ENCODE measurements at places on chromosomes 5 and 9.
A peak's percentile ranks its signal among the peaks of the same experiment; 100 is the strongest.

DNA sequence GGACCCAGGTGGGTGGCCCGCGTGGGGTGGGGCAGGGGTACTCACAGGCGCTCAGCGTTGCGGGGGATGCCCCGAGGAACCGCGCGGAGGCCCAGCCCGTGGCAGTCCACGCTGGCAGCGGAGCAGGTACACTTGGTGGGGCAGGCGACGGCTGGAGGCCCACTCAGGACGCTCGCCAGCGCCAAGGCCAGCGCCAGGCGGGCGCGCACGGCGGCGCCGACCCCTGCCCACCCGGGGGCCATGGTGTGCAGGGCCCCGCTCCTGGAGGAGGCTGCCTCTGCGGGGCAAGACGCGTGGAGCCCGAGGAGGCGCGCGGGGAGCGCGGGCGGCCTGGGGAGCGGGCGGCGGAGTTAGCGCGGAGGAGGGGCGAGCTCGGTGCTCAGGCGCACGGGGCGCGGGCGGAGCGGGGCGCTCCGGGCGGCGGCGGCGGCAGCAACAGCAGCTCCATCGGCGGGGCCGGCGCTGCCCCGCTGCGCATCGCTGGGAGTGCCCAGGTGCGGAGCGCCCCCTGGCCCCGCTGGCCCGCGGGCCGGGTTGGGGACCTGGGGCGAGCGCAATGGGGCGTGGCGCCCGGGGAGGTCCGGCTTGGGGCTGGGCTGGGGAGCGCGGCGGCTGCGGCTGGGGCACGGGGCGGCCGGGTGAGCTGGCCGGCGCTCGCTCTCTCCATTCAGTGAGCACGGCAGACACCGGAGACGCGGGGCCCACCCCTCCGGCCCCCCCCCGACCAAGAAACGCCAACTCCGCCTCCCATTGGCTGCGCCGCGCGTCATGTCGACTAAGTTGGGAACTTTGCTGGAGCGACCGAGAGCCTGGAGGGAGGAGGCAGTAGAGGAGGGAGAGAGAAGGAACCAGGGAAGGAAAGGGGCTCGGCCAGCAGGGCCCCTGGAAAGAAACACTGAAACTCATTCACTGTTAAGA, at the start of gene SLIT3:
SLIT3 (minus strand) TSS at position 672 of the 918 bp plus-strand sequence; CDS start at position 242, 430 bp downstream.
- DNase-seq, result no peak

- DNase-seq, result no peak
Observed at GRCh38 chr9:20252778-20253177, 369.5 kb downstream of the MLLT3 start.

GRCh38 chr5:146515473-146516150, 378 bp downstream of the GPR151 start:
- DNase-seq, result no peak

DNA sequence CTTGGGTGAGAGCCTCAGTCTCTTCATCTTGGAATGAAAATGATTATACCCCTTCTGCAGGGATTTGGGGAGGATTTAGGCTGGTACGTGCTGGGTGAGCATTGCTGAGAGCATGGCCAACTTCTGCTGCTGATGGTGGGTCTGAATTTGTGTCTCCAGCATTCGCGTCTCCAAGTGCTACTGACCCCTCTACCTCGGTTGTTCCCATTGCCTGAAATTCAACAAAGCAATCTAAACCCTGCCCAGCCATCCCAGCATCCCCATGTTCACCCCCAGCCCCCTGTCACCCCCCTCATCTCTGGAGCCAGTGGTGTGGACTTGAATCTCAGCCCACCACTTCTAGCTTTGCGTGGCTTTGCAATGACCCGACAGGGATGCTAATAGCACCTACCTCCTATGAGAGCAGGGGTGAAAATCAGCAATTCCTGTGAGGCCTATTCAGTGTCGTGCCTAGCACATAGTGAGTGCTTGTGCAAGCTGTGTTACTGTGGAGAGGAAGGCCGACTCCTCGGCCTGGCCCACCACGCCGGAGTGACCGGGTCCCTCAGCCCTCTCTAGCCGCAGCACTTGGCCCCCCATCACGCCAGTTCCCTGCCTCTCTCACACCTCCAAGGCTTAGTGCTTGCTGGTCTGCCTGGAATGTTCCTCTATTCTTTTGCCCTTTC, 43.4 kb upstream of the SH3PXD2B start:
- DNase-seq, result no peak

GRCh38 chr5:89443508-89443907, 560.5 kb upstream of the MEF2C start:
- DNase-seq, result no peak

DNA sequence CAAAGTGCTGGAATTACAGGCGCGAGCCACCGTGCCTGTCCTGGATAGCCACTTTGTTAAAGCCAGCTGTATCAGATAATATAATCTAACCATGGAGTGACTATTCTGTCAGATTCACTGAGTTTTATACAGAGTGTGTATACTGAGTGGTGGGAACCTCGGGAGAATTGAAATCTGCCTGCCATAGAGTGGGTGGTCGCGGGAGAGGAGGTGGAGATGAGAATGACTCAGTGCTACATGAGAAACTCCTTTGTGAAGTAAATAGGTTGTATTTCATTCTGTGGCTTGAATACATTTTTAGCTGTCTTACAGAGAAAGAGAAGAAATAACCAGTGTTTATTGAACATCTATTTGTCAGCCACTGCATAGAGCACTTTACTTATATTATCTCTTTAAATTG, 26.4 kb downstream of the ATP6V0E1 start:
- DNase-seq, result peak; percentile 17

DNA sequence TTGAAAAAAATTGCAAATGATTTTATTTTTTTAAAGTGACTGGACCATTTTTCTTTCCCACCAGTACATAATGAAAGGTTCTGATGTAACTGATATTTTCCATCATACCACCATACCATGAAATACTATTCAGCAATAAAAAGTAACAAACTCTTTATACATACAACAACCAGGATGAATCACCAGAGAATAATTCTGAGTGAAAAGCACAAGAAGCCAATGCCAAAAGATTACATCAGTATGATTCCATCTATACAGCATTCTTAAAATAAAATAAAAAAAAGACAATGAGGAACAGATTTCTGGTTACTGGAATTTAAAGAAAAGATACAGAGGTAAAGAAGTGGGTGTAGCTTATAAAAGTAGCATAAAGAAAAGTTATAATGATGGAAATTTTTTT, 423.7 kb upstream of the ST8SIA4 start:
- DNase-seq, result no peak

GRCh38 chr9:7186175-7186574, 428.4 kb downstream of the KDM4C start:
- no peak for DNase-seq

DNA sequence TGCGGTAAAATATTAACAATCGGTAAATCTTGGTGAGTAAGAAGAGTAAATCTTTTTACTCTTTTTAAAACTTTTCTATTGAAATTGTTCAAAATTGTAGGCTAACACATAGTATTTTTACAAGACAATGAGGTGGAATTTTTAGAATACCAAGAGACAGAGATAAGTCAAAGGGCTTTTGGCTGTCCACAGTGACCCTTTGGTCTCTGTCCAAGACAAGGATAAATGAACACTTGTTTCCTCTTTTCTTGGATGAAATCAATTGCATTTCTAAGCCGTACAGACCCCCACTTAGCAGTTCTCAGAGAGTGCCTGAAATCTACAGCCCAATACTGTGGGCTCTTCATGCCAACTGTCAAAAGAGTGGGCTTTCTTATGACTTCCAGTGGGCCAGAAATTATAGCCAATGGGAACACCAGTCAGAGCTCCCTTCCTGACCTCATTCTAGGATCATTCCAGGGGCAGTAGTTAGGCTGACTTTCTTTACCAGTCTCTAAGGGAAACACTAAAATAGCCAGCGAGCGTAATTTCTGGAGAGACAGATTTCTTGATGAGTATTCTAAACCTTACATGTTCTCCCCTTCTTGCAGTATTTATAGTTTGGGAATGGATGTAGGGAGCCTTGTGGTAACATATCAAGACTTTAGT, 74.1 kb downstream of the GALNT10 start:
- DNase-seq, result no peak

DNA sequence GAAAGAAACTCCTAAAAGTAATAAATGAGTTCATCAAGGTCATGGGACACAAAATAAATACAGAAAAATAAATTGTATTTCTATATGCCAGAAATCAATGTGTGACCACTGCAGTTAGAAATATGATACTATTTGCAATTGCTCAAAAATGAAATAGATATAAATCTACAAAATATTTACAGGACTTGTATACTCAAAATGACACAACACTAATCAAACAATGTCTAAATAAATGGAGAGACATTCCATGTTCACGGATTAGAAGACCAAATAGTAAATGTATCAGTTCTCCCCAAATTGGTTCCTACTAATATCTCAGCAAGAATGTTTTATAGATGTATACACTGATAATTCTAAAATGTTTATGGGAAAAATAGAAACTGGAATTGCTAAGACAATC, 345.3 kb downstream of the NR2F1-AS1 start:
- DNase-seq, result no peak

DNA sequence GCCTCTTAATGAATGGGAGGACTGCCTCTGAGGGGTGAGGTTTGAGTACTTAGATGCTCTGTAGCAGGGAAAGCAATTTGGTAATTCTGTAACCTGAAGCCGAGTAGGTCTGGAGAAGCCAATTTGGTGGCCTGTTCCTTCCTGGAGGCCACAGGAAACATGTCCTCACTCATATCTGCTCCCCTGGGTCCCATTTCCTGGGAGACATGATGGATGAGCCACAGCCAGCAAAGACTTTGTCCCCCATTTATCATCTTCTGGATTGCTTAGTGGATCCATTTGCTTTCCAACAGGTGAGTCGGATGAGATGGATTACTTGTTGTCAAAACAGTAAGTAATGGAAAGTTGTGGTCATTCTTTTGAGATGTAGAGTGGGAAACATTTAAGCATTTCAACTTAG, 99.8 kb upstream of the KLF9 start:
- no peak for DNase-seq

DNA sequence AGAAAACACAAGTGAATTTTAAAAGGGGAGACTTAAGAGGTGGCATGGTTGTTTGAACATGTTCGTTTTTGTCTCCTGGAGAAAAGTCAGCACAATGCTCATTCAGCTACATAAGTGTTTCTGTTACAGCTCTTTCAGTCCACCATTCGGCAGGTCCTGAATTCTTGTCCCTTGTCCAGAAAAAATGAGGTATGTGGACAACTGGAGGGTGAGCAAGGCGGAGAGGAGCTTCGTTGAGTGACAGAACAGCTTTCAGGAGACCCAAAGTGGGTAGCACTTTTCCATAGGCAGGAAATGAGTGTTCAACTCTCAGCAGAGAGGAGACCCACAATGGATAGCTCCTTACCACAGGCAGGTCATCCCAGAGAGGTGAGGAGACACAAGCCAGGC, 4.9 kb downstream of the PDCD1LG2 start:
- DNase-seq, result no peak

GRCh38 chr9:110088099-110088498, 119.9 kb downstream of the C9orf152 start:
- no peak for DNase-seq

GRCh38 chr9:5629312-5630080, 589 bp downstream of the RIC1 start:
- peak; percentile 51 for DNase-seq

- DNase-seq, result no peak
Observed at GRCh38 chr9:22211588-22212360, 202.7 kb upstream of the CDKN2B start.

DNA sequence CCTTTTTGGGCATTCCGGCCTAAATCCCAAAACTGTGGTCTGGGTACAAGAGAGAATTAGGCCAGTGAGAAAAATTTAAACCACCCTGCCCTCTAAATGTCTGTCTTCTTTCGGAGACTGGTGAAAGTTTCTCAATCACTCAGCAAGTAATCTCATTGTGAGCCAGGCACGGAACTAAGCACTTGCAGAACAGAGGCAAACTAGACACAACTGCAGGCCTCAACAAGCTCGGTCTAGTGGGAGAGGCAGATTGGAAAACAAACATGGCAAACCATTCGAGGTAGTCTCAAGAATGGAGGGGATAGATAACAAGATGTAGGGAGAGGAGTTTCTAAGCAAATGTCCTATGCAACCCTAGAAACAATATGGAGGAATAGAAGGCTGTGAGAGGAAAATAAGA, 8.9 kb upstream of the C5orf58 start:
- no peak for DNase-seq

GRCh38 chr9:101536938-101537337, 3.3 kb downstream of the RNF20 start:
- DNase-seq, result no peak

DNA sequence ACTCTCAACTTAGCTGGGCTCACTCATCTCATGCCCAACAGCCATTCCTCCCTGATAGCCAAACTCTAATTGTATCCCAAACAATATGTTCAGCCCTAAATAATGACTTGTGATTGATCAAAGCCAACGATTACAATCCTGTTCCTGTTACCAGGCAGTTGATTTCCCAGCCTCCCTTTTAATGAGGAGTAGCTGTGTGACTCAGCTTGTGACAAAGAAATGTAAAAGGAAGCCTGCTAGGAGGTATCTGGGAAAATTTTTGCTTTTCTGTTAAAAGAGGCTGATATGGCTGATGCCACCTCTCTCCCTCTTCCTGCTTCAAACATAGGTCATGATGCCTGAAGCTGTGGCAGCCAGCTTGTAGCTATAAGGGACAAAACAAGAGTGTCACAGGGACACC, 19.6 kb upstream of the ENC1 start:
- no peak for DNase-seq

- no peak for DNase-seq
Observed at GRCh38 chr5:103475629-103476240, 86.9 kb downstream of the NUDT12 start.

GRCh38 chr9:134951461-134951860, 33.7 kb upstream of the FCN1 start:
- DNase-seq, result no peak

DNA sequence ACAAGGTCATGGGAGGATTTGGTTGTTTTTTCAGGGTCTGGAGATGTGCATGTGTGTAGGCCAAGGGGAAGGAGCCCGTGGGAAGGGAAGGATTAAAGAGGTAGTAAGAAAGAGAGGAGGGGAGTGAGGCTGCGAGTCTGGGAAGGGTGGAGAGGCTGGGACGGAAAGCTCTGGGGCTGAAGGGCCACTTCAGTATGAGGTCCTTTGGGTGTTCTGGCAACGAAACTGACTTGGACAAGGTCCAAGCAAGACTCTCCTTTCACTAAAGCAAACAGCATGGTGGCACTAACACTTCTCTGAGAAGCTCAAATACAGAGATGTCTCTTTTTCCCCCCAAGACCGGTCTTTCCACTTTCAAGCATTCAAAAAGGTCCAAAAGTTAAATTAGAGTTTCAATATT, 394.5 kb downstream of the ARHGEF28 start:
- DNase-seq, result no peak

DNA sequence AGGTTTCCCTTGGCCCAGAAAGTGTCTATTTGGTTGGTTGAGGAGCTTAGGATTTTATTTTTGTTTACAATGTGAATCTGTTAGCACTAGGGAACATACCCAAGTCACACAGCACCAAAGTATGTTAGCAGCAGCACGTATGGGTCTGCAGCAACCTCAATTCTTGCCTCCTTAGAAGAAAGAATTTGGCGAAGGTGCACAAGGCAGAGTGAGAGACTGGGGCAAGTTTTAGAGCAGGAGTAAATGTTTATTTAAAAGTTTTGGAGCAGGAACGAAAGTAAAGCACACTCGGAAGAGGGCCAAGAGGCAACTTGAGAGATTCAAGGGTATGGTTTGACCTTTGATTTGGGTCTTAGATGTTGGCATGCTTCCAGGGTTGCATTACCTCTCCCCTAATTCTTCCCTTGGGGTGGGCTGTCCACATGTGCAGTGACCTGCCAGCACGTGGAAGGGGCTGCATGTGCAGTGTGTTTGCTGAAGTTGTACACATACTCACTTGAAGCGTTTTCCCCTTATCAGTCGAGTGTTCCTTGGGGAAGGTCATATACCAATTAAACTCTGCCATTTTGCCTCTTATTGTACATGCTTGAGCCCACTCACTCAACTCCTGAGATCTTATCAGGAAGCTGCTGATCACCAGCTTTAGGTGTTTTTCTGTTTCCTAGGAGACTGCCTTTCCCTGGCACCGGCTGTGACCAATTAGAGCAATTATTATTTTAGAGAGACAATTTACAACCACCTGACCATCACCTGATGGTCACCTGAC, 64.9 kb upstream of the SHC3 start:
- no peak for DNase-seq
